ENCODE measurements at places on chromosomes 1 and 21.

DNA sequence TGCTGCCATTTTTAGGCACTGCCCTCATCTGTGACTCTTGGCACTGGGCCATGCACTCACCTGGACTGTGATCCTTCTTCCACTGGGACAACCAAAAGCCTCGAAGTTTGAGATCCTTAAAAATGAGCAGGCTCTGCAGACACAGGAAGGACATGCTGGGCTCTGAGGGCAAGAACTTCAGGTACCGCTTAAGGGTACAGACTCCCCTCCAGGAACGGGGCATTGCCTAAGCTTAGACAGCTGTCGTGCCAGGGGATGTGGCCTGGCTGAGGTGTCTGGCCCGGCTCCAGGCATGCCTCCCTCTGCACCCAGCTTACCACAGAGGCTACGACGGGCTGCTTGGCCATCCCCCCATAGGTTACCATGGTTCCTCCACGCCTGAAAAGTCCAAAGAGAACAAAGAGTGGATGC, 14.2 kb upstream of the SRSF4 start:
- DNase-seq, result no peak

DNA sequence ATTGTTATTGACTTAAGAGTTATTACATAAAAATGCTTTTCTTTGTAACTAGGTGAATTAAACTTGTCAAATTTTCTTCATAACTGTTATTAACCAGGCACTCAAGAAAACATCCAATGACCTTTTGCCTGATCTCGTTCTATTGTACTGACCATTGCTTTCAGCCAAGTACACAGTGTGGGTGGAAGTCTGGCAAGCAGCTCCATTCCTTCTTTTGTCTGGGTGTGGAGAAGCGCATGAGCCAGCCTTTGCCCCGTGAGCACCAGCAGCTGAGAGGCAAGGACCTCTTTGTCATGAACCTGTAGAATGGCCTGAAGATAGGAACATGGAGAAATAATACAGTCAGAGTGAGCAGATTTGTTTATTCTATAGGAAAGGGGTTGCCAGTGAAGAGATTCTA, 57.5 kb downstream of the IARS2 start:
- no peak for DNase-seq

DNA sequence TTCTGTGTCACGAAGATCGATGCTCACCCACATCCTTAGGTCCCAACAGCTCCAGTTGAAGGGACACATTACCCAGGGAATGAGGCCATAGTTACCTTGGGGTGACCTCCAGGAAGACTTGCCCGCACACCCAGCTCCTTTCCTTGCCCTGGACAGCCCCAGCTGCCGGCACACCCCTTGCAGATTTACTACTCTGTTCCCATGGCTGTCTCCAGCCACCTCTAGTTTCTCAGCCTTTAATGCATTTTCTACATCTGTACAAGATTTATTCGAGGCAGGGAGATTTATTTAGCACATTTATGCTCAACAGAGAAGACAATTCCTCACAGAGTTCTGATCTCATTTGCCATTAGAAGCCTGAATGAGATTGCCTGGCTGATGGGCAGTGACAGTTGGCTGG, 36.7 kb downstream of the SYT2 start:
- DNase-seq, result no peak

- DNase-seq, result no peak
These were observed 19.2 kb downstream of the CD247 start for GRCh38 chr1:167499106-167499505.

DNA sequence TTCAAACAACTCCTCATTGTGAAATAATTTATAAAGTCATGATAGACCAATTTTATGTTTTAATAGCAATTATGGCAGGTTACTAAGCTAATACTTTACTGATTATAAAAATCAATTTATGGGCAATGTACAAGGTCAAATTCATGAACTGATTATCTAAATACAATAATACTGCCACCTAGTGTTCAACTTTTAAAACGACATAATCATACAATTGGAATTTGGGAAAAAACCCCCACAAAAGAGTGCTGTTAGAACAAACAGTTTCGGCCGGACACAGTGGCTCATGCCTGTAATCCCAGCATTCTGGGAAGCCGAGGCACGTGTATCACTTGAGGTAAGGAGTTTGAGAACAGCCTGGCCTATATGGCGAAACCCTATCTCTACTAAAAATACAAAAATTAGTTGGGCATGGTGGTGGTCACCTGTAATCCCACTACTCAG, 14.0 kb downstream of the GTF2B start:
- DNase-seq, result no peak

- no peak for DNase-seq
These were observed 26.7 kb upstream of the RPTN start for GRCh38 chr1:152185544-152186391.

GRCh38 chr1:214688891-214689290, 85.9 kb downstream of the CENPF start:
- DNase-seq, result no peak

GRCh38 chr1:8096105-8097011, 70.2 kb upstream of the ERRFI1 start:
- peak; percentile 91 for DNase-seq

GRCh38 chr21:34027721-34028461, 45.5 kb upstream of the MRPS6 start:
- no peak for DNase-seq

DNA sequence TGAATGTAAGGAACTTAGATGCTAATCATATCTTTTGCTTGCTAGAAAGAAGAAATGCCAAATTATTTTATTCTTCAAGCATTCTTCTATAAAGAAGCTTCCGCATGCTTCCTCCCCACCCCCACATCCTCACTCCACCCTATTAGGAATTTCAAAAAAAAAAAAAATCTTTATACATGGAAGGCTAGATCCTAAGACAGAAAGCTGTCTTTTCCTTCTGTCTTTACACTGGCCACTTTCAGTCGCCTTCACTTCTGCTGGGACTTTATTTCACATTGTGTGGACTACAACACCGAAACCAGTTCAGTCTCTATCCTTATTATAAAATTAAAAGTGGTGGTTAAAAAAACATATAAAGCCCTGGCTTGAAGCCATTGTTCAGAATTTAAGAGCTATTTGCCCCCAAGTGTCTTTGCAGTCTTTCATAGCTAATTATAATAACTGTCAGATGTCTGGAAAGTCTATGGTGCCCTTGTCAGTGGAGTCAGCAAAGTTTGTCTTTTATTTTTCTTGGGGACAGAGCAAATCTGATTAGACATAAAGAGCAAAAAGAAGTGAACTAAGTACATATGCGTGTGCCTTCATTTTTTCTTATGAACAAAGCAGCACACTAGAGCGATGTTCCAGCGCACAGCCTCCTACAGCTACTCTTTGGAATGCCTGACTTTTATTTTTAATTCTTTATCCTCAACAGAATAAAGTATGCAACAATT, 297.7 kb downstream of the PTPRC start:
- DNase-seq, result no peak

DNA sequence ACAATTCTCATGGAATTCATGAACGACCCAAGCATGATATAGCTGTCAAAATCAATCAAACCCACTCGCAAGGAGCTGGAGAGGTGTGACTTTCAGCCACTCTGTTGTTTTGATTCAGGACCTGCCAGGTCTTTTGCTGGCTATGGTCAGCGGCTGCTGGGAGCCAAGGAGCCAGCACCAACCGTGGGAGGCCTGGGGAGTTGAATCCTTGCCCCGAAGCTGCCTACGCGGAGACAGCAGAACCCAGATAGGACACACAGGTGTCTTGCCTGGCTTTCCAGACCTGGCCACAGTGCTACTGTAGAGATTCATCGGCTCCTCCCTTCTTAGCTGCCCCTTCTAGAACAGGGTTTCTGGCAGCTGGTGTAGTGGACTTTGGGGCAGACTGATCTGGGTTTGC, 42.7 kb downstream of the ZSCAN20 start:
- DNase-seq, result no peak

GRCh38 chr1:214563881-214564280, 12.5 kb upstream of the PTPN14 start:
- DNase-seq, result no peak

- no peak for DNase-seq
These were observed 88.2 kb downstream of the RABGAP1L start for GRCh38 chr1:174247472-174247871.

- no peak for DNase-seq
These were observed 2.7 kb downstream of the MAN1C1 start for GRCh38 chr1:25619101-25619890.

DNA sequence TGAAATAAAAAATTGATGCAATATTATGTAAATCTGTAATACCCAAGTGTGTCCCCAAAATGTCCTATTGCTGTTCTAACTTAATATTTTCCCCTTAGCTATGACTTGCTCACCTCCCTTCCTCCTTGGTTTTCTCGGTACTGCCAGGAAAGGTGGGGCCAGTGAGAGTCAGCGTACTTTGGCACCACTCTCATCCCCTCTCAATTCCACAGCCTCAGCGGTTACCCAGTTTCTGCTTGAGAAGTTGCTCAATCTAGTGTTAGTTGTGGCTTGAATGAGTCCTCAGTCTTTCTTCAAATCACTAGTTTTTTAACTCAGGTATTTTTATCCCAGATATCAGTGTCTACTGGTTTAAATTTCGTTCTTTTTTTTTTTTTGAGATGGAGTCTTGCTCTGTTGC, 32.3 kb downstream of the BCAS2 start:
- DNase-seq, result no peak

- peak; percentile 79 for DNase-seq
These were observed 76.6 kb downstream of the RGL1 start for GRCh38 chr1:183881387-183882131.

DNA sequence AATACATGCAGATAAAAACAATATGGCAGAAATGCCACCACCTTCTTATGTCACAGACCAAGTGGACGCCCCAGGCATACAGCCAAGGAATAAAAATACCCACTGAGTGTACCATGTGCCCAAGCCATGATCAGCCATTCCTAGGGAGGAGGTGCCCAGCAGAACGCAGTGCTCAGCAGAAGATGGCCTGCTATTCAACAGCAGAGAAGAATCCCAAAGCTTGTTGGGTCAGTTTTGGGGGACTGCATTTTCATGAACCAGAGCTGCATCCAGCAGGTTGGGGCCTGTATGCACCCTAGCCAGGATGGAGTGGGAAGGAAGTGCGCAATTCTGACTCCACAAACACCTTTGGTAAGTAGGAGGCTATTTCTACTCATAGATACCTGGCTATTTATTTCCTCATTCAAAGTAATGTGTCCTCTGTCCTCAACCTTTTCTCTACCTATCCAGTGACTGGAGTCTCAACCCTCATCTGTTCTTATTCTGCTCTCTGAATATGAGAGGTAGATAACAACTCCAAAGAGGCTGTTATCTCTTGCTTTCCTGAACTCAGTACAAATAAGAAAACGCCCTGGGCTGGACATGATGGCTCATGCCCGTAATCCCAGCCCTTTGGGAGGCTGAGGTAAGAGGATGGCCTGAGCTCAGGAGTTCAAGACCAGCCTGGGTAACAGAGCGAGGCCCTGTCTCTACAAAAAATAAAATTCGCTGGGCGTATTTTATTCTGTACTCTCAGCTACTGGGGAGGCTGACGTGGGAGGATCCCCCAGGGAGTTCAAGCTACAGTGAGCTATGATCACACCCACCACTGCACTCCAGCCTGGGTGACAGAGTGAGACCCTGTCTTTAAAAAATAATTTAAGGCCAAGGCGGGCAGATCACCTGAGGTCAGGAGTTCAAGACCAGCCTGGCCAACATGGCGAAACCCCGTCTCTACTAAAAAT, 2.5 kb upstream of the PLEKHM2 start:
- no peak for DNase-seq

DNA sequence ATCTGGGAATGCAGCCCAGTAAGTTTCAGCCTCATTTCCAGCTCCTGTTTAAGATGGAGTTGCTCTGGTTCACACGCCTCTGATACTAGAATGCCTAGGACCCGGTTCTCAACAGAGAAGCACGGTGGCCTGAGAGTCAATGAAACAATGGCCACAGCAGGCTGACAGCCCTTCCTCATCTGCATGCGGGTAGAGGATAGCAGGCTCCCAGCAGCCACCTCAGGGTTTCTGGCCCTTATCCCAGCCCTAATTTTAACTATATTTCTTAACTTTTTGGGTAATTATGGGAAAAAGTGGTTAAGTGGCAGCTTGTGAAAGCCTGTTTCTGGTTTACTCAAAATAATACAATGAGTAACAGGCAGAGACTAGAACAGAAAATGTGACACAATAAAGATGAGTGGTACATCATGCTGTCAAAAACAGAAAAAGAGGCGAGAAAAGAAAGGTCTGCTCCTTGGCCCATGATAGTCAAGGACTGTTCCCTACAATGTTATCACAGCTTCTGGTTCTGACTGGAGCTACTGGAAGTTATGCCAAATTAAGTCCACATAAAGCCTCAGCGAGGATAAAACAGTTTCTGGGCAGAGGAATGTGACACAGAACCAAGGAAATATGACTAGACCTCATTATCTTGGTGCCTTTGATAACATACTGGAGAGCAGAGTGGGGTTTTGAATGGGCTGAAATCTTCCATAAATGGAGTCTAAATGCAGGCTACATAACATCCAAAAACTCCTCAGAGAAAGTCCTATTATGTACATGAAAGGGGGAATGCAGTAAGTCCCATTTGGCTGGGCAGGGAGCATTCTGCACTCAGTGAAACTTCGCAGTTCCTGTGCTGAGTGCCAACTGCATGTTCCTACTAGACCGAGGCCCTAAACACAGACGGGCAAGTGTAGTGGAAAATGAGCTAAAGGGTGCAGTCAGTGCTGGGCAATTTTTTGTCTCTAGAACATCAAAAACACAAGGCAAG, 92.1 kb downstream of the NIBAN1 start:
- no peak for DNase-seq

DNA sequence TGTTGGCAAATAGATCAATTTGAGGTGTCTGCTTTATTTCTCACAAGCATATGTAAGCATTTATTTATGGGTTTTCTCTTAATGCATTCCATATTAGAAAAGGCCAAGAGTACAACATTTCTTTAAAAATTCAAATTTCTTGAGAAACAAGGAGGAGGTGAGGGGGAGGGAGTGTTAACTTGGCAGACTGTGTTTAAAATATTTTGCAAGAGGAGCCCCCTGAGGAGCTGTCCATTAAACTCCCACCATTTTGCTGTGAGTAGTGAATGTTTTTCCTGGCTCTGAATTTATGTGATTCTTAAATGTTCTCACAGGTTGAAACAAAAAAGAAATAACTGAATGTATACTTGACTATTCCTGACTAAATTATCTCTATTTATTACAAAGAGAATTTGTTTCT, 363.8 kb downstream of the PTPRC start:
- DNase-seq, result no peak

Measured in HS-27A (cell line).